COLO829 (cell line): ENCODE measurements at places on chromosomes 1 and 21.

DNA sequence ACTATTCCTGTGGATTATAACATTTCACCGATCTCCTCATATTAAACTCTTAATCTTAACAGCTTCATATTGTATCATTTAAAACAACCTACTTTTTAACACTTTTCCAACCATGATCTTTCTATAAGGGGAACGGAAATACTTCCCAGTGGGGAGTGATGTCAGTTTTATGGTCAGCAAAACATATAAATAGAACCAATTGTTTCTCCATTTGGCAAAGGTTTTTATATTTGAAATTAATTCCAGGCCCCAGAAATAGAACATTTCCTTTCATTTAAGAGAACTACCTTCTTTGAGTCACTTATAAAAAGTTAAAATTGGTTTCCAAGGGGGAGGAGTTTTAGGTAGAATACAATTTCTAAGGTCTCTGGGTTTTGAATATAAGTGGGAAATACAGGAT lies 189.6 kb downstream of the TGFBR3 start:
- peak; percentile 50 for DNase-seq

GRCh38 chr1:41455479-41456332 lies 28.8 kb downstream of the EDN2 start:
- DNase-seq: no peak

DNA sequence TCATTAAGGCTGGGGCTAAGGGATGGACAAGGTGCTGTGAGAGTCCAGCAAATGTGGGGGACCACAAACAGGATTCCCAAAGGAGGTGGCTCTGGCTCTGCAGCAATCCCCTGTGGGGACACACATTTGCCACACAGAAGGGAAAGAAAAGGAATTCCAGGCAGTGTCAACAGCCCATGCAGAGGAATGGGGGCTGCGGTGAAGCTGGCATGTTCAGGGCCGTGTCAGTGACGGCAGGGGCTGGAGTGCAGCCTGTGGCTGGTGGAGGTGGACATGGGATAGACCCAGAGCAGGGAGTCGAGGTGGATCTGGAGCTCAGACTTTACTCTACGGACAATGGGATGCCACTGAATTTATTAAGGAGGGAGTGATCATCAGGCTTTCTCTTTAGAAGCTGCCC lies 183.2 kb downstream of the TRABD2B start:
- no peak for DNase-seq

DNA sequence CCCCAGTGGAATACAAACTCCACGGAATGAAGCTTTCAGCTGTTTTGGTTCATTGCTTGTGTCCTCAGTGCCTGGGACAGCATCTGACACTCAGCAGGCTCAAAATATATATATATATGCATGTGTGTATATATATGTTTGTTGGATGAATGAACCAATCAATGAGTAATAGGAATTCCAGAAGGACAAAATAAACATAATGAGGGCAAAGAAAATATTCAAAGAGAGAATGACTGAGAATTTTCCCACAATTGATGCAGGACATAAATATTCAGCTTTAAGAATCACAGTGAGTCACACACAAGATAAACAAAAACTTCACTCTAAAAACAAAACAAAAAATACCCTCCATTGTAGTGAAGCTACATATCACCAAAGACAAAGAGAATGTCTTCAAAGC lies 64.0 kb downstream of the CHD5 start:
- no peak for DNase-seq

DNA sequence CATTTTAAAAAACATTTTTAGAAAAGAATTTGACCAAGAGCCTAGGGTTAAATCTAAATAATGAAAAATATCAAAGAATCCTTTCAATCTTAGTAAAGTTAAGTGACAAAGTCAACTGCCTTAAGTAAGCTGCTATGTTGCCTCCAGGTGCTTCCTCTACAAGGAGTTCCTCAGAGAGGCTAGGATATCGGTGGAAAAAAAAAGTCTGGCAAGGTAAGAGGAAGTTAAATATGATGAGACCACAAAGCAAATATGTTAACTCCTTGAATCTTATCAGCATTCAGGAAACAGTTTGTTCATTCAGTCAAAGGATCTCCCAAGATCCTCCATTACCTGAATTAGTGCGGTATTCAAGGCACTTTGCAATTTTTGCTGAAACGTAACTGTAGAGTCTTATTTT lies 563.5 kb downstream of the PTPRC start:
- DNase-seq: no peak

- DNase-seq: no peak
Measured at GRCh38 chr1:113780374-113781146, 21.3 kb upstream of the PHTF1 start.

DNA sequence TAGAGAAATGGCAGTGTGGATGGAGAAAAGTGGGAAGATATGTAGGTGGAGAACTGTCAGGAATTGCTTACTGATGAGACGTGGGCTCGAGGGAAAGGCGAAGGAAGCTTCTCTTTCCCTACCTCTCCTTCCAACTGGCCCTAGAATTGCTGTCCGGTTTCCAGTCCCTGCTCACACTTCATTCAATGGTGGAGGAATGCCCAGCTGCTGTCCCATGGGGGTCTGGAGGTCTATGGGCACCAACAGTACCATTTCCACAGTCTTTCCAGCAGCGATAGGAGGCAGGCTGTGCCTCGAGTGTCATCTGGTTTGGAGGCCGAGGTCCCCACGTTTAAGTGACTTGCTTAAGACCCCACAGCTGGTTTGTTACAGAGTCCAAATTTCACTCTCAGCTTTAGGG lies 31.5 kb upstream of the CD1D start:
- no peak for DNase-seq

DNA sequence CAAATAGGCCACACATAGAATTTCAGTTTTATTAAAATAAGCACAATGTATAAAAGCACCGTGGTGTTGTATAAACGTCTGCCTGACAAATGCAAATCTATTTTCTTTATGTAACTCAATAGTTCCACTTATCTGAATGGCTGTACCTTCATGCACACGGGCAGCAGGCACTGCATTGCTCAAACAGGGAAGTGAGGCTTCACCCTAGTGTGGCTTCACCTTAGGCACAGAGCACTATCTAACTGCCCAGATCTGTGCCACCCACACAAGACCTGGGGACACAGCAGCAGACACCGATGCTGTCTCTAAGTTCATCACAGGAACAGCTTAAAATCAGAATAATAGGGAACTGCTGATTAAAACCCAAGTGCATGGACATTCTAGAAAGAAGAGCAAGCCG lies 6.0 kb upstream of the KNCN start:
- DNase-seq: no peak

DNA sequence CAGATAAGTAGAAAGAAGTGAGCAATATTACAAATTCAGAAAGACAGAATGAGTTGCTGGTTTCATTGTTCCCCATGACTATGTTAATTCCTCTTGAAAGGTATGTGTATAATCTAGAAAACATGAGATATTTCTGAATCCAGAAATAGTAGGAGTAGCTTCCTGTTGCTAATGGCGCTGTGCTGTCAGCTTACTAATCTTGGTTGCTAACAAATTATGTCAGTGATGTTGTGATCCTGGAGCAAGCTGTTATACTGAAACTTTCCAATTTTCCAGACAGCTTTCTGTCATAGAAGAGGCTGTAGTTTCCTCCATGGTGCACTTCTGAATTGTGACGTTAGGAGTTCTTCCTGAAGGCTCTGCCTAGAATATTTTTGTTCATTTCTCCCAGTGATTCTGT lies 372.3 kb downstream of the USP25 start:
- no peak for DNase-seq

- no peak for DNase-seq
Measured at GRCh38 chr21:18518054-18518481, 114.5 kb upstream of the TMPRSS15 start.

DNA sequence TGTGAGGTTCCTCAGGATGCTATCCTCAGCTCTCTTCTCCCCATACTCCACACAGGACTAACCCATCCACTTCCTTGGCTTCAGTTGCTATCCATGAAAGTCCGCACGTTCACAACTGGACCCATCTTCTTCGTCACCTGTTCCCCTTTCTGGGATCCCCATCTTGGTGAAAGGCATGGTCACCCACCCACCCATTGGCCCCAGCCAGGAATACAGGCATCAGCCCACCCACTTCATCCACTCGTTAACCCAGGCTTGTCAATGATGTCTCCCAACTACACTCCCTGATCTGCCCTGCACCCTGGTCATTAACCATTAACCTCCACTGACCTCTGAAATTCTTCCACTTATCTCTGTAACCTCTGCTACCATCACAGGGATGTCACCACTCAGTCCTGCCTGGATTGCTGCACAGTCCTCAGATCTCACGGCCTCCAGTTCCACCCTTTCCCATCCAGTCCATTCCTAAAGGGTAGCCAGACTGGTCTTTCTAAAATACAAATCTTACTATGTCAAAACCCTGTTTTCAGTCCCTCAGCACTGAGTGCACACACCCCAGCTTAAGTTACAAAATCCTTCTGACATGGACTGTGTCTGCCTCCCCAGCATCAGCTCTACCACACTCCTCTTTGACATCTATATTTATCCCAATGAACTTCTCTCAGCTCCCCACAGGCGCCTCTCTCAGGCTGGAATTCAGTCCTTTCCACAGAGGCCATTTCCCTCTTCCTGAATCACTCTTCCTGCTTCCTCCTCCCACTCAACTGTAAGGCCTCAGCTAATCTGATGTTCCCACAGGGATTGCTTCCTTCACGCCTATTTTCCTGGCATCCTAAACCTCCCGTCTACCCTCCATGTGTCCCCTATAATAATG lies 10.4 kb downstream of the PGLYRP4 start:
- DNase-seq: no peak

DNA sequence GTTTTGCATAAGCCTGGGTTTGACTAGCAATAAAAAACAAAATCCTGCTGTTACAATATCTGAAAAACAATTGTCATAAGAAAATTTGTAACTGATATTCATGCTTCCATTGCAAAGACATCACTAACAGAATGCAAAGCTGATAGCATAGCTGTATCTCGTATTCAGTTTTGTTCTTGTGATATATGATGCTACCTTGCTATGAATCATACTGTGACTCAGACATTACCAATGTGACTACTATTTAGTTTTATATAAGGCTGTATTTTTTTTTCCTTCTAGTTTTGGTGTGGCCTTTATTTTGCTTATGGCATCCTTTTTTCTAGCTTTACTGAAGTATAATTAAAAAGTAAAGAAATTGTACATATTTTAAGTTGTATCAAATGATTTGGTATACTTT lies 1381.8 kb downstream of the MRPL39 start:
- DNase-seq: no peak

DNA sequence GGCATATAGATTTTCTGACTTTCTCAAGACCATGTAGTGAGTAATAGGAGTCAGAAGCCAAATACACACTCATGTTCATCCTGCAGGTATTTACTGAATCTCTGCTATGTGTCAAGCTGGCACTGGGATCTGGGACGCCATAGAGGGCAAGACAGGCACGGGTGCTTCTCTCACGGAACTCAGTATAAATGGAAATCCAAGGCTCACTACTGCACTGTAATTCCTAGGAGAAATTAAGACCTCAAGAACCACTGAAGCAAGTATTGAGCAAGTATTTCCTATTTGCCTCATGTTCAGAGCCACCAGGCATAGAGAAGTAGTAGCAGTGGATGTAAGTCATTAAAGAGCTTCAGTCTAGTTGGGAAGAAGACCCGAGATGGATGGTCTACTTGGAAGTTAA lies 38.9 kb downstream of the EIF2D start:
- DNase-seq: no peak

GRCh38 chr1:189496768-189497167 lies 980.9 kb downstream of the BRINP3 start:
- no peak for DNase-seq

DNA sequence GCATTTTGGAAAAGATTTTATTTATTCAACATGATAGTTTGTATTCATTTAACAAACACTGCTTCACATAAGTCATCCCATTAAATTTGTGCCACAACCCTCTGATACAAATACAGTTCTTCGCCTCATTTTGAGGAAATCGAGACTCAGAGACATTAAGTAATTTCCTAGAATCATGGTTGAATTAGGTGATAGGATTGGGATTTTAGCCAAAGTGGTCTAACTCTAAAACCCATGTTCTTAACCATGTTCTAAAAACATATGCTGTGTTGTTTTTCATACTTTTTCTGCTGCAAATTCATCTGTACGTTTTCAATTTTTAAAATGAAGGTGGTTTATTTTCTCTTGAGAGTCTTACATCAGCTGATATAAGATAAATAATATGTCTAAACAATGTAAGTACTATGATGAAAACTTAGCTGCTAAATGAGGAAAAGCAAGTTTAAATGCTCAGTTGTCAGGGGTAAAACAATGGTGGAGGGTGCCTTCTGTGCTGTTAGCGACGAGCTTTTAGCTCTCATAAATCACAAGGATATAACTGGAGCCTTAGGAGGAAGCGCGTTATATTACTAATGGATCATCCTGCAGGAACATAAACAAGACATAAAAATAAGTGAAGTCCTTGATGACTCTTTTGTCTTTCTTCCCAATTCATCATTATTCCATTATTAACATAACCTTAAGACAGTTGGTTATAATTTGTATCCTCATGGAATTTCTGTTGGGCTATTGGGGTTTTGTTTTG lies 97.7 kb downstream of the CACHD1 start:
- no peak for DNase-seq

DNA sequence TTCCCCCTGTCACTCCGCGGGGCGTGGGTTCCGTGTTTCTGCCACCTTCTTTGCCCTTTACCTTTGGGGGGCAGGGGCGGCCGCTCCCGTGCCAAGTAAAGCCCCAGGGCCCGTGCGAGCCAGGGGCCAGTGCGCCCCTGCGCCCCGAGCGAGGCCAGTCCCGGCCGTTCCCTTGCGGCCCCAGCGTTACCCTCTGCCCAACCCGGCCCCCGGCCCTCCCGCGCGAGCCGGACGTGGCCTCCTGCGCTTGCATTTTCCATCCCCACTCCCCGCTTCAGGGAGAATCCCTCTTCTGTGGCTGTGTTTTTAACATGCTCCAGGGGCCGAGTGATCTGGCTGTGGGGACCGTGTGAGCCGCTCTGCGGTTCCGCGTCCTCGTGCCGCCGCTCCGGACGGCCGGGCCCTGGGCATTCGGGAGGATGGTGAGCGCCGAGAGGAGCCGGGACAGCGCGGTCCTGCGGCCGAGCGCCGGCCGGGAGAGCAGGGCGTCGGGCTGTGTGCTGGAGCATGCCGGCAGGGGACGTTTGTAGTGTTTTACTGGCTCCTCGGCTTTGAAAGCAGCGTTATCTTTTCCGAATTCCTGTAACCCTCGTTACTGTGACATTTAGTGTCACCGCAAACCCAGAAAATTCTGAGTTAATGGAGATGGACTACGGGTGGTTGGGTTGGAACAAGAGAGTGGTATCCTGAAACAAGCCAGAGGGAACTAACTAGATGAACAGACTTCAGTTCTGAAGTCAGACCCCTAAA lies 1.0 kb downstream of the GALNT2 start:
- no peak for DNase-seq

DNA sequence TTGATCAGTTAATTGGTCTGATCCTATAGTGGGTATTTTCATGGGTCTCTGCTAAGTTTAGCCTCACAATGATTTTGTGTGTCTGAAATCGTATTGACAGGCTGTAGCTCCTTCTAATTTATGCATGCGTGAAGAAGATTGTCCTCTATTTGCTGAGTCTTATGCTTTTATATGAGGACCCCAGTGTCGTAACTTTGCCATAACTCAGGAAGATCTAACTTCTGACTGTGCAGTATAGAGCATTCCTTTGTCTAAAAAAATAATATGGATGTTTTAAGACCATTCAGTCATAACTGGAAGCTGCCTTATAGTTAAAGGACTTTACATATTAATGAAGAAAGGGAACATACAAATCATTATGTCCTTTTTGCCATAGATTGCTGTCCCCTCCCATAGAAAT lies 73.3 kb downstream of the CAMTA1 start:
- DNase-seq: no peak
